ENCODE measurements at places on chromosomes 5 and 9.

DNA sequence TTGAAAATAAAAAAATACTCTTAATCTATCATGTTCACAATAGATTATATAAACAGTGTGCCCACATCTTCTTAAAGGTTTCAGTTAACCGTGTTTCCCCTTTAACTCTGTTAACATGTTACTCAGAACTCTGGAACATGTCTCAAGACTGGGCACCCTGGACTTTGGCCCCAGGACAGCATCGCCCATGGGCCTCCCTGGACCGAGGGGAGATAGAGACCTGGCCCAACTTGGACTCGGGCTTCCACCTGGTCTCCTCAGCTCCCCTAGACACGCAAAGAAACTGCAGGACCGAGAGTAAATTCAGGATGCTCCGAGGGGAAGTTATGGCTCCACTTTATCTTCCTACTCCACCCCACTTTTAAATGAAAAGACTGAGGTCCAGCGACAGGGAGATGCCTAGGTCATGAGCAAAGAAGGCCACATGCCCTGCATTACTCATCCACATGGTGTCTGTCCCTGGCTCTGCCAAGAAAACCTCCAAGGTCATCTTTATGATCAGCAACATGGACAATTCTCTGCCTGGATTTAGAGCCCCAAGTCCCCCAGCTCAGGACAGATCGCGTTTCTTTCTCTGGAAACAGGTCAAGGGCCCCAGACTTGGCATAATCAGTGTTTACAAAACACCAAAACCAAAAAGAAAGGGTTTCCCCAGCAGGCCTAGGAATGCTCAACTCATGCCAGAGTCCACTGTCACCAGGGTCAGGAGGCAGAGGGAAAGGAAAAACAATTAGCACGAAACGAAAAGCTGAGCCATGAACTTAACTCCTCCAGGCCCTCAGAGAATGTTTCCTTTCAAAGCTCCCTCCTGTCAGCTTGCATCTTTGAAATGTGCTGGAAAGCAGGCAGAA is 17.4 kb downstream of the GPX3 start:
- DNase-seq: no peak

DNA sequence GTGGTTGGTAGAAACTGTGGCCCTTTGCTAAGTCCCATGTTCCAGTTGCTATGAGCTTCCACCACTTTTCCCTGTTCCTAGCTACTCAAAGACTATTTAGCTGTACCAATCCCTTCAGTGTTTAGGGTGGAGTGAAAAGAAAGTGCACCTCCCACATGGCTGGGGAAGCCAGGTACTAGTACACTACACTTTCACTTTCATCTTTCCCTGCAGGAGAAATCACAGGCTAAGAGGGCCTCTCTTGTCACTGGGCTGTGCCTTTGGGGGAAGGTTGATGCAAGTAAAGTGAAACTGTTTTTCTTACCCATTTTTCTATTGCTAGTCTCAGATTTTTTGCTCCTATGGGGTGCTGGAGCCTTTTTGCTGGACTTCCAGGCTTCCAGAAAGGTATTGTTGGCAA is 33.5 kb upstream of the CKS2 start:
- DNase-seq: no peak

- DNase-seq: no peak
Measured at GRCh38 chr9:121296213-121297127, 28.5 kb downstream of the GSN start.

DNA sequence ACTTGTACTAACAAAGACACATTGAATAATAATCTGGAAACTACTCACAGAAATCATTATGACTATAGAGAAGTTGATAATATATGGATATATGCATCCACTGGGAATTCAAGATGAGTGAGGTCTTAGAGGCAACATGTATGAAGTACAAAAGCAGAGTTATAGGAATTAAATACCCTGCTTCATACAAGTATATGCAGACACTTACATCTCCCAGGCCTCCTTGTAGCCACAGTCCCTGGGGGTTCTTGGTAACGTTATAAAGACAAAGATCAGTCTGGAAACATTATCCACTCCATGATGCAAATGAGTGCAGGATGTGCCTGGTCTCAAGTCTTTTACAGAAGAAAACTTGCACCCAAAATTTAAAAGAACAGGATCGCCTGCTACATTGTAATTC is 92.4 kb upstream of the ANXA1 start:
- DNase-seq: no peak

GRCh38 chr9:98062161-98062560 is 5.6 kb downstream of the NANS start:
- no peak for DNase-seq

DNA sequence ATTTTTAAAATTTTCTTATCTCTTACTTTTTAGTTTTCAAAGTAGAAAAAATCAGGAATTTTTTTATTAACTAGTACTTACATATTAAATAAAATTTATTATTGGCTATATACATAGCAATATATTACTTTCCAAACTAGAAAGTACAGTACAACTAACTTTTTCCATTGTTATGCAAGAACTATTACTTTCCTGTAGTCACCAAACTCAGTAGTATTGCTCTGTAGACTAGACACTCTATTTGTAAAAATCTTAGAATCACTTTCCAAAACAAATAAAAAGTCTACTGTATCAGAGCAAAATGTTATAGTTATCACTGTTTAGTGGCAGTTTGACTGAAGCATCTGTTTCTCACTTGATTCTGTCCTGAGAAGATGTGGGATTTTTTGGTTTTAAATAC is 55.3 kb upstream of the MACIR start:
- DNase-seq: no peak

DNA sequence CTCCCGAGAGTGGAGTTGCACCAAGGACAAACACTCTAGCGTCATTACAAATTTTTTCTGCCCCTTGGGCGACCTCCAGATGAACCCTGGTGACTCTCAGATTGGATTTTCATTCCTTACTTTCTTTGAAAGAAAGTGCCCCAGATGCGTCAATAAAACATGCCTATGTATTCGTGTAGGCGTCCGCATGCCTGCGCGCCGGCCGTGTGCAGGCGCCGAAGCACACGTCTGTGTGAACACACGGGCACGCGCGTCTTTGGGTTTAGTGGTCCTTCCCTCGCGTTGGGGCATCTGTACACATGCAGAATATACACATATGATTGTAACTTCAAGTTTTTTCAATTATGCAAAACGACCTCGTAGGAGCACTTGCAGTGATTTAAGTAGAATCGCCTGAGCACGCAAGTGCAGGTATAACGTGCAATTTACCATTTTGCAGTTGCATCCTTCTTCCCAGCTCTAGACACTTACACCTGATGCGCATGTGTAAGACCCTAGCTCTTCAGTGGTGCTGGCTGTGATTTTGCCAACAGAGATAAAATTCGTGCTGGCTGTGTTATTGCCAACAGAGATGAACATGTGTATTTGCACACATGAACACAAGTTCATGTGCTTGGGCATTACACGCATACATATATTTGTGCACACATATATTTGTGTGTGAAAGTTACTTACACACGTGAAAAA is 1.9 kb upstream of the LHX2 start:
- no peak for DNase-seq

- DNase-seq: no peak
Measured at GRCh38 chr5:135629666-135630065, 50.9 kb upstream of the CXCL14 start.

DNA sequence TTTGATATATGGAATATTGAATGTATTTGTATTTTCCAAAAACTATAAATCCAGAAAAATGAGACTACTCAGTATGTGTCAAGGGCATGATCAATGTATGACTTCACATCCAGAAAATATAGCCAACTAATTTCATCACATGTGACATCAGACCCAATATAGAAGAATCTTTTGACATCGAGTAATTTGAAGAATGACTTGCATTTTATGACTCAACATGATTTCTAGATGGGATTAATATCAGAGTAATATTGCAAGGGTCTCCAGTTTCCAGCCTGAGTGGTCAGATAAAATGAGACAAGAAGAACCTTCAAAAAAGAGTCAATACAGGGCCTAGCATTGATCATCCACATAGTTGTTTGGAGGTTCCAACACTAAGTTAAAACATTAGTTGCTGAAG is 467.5 kb upstream of the PAPPA start:
- DNase-seq: no peak

DNA sequence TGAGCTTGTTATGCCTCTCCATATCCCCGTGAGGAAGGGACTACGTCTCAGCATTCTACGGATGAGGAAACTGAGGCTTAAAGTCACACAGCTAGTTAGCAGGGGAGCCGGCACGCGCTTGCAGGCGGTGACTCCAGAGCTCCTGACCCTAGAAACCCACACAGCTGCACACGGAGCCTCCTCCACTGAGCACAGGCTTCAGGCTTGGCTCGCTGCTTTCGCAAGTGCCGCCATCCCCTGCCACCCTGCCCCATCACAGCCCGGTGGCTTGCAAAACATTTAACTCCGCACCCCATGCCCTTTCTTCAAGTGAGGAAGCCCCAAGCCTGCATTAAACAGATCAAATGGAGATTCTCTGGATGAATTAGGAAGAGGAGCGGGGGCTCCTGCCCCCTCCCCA is 138.3 kb downstream of the HSD17B3 start:
- DNase-seq: no peak

DNA sequence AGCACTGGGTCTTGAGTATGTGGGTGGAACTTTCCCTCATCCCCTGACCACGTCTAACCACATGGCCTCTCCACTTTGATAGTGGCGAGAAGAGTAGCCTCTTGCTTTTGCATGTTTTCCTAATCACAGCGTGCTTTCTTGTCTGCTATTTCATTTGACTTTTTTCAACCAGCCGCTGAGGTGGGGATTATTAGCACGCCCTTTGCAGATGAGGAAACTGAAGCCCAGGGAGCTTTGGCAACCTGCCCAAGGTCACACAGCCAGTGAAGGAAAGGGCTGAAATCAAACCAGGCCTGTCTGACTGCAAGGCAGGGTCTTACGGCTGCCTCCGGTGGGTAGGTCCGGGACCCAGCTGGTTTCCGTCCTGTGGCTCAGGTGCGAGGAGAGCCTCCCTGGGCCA is 106.5 kb upstream of the MSX2 start:
- no peak for DNase-seq

GRCh38 chr5:74648835-74649293 is 8.3 kb upstream of the ENC1 start:
- DNase-seq: no peak

GRCh38 chr5:131264451-131265099 is 722 bp downstream of the CDC42SE2 start:
- no peak for DNase-seq

DNA sequence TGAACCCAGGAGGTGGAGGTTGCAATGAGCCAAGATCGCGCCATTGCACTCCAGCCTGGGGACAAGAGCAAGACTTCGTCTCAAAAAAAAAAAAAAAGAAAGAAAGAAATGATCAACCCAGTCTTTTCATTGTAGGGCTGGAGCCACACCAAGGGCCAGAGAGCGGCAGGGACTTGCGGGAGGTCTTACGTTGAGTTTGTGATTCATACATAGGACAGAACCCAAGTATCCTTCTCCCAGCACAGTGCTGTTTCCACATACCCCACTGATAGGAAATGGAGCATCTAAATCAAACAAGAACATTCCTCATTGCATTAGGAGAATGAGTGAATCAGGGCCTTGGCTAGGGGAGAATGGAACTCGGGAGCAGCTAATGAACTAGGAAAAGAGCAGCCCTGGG is 3.5 kb upstream of the TNIP1 start:
- no peak for DNase-seq

GRCh38 chr9:79824265-79824664 is 252.5 kb downstream of the TLE4 start:
- no peak for DNase-seq

GRCh38 chr5:75512383-75513074 is 838 bp downstream of the POLK start:
- DNase-seq: no peak

GRCh38 chr5:139911425-139912120 is 116.0 kb downstream of the PSD2 start:
- DNase-seq: no peak

- DNase-seq: no peak
Measured at GRCh38 chr5:53253421-53253871, 143.9 kb upstream of the MOCS2 start.

DNA sequence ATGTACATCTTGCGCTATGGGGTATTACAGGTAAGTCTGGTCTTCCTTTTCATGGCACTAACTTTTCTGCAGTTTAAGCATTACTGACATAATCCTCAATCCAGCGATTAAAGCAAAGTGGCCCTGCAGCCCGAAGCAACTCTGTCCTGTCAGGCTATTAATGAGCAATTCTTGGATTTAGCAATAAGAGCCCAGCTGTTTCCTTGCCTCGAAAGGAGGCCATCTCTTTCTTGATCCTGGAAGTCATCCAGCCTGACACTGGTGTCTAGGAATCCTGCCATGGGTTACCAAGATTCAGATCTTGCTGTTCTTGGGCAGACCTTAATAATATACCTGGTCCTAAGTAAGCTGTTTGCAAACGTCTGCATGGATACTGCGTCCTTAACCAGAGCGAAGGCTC is 102.0 kb downstream of the RFK start:
- DNase-seq: no peak

GRCh38 chr5:160506006-160507004 is 84.7 kb downstream of the PTTG1 start:
- DNase-seq: peak; percentile 70

GRCh38 chr5:151562019-151562707 is 29.0 kb downstream of the FAT2 start:
- DNase-seq: no peak

DNA sequence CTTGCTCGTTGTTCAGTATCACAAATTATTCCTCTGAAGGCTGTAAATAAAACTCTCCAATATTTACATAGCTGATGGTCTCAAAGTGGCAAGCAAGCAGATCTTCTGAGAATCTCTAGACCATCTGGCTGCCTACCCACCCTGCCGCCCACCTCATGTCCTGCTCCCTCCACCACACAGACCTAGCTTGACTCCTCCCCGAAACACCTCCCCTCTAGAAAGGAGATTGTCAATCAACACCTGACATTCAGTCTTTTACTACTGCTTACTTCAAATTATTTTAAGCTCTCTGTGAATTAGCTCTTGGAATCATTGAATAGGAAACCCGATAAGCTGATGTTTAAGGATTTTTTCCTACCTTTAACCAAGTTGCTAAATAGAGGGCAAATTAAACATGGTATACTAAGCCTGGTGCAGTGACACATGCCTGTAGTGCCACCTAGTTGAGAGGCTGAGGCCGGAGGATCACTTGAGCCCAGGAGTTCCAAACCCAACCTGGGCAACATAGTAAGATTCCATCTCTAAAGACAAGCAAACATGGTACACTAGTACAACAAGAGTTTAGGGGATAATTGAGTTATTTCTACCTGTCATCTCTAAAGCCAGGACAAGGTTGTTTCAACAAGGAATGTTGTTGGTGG is 10.9 kb upstream of the SOWAHA start:
- DNase-seq: no peak

GRCh38 chr9:34256987-34257585 is 72.0 kb downstream of the KIF24 start:
- DNase-seq: no peak

GRCh38 chr5:37662362-37662761 is 177.5 kb downstream of the GDNF start:
- DNase-seq: no peak
